Activated CD4-positive, alpha-beta T cell treated with anti-CD3 and anti-CD28 coated beads, Interleukin-2, amount 50 U/mL, for 48 hours (primary cell): ENCODE measurements at places on chromosomes 2 and 18.

DNA sequence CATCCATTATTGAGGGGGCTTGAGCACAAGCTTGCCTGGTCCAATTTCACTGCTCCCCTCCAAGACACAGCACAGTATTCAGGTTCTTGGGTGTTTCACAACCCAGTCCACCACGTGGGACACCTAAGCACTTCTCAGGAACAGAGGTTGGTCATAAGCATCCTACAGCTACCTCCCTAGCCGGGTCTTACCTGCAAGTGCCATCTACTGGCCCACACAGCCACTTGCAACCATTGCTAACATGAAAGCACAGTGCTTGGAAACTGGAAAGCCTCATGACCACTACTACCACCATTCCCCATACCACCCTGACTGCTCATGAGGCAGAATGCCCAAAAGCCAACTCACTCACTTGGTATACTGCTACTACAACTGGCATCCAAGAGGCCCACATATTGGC is 105.7 kb upstream of the RPRM start:
- DNase-seq, result no peak

- no peak for DNase-seq
Measured at GRCh38 chr2:238657132-238658053, 190.5 kb upstream of the TWIST2 start.

- no peak for DNase-seq
Measured at GRCh38 chr2:239152916-239153305, 247.9 kb downstream of the HDAC4 start.

DNA sequence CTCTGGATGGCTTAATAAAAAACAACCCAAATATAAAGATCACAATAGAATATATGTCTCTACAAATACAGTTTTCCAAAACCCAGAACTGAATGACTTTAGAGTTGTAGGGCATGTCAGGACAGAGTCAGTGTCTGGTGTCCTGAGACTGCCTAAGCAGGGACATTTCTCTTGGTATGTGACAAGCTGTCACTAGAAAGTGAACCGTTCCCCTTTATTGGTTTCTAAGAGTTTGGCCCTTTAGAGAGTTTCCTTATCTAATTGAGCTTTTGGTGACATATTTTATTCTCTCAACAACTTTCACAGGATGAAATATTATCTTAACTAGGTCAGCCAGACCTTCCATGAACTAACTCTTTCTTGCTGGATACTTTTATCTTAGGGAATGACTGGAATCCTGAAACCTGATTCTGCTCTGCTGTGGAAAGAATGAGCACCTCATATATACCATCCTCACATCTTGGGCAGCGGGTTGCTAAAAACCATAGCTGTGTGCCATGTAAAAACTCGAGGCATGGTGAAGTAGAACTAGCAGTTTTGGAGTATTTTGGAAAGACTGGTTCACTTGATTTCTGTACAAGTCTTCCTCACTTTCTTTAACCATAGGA is 54.8 kb downstream of the CAVIN2 start:
- no peak for DNase-seq

DNA sequence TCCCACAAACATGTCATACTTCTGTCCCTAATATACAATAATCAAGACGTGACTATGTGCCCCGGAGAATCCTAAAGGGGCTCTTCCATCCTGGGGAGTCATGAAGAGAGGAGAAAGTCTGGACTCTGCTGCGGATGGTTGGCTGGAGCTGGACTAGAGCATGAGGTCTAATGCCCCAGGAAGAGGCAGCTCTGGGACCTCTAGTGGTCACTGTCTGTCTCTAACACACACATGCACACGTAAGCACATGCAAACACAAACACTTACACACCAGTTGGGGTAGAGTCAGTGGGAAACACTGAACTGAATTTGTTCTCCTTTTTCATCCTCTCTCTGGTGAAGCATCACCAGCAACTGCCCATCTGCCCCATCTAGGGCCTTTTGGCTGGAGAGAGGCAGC is 271.6 kb downstream of the TDRD15 start:
- DNase-seq, result no peak

DNA sequence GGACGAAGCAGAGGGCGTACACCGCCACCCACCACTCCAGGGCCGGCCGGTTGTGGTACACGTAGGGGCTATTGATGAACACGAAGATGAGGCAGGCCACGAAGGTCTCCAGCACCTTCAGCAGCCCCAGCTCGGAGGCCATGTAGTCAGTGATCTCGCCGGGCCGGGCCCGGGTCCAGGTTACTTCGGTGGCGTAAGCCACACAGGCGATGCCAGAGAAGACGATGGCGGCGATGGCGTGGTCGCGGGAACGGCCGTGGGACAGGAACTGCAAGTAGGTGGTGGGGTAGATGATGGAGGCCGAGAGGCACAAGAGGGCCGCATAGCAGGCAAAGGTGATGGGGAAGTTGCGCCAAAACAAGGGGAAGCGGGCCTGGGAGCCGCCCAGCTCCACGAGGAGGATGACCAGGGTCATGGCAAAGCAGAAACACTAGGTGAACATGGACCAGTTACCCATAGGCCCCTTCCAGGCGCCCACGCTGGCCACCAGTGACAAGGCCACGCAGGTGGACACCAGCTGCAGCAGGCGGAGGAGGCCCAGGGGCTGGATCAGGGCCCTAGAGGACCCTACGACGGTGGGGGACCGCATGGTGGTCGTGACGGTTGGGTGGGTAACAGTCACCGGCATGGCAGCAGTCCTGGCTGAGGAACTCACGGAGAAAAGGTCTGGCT is 128.4 kb upstream of the FAM98A start:
- DNase-seq, result no peak

GRCh38 chr2:54052825-54053718 is 62.3 kb upstream of the ACYP2 start:
- DNase-seq, result no peak

DNA sequence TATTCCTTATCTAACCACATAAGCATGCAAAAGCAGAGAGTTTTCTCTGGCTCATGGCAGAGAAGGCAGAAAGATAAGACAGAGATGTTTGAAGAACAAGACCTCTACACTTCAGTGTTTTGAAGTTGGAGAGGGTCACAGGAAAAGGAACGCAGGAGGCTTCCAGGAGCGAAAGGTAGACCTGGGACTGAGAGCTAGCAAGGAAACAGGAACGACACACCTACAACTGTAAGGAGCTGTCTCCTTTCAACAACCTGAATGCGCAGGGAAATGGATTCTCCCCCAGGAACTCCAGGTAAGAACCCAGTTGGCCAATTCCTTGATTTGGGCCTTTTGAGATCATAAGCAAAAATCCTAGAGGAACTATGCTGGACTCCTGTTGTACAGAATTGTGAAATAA is 746.6 kb upstream of the DDX18 start:
- no peak for DNase-seq

GRCh38 chr2:48905696-48906095 is 150.2 kb upstream of the LHCGR start:
- DNase-seq, result no peak

- no peak for DNase-seq
Measured at GRCh38 chr2:218883491-218884490, 3.1 kb downstream of the WNT10A start.

GRCh38 chr2:8049176-8049575 is 632.7 kb upstream of the ID2 start:
- no peak for DNase-seq

DNA sequence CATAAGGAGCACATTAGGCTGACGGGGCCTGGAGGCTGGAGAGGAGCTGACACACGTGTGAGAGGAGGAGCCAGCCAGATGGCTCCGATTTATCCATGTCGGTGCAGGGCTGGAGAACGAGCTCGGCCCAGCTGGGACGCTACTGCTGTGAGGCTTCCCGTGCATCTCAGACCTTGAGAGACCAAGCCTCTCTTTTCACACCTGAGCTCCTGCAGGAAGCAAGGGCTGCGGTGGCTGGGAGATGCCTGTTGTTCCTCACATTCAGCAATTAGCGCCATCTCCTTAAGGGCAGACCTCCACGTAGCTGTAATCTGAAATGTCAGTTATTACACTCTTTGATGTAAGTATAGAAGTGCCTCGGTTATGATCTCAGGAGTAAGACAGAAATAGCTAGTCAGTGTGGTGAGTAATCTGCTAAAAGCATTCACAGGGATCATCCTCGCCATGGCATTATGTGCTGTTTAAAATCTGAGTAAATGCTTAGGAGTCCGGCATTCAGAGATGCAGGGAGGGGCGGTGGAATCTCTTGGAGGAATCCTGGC is 107.9 kb downstream of the PRKCE start:
- no peak for DNase-seq

GRCh38 chr2:6325616-6326015 is 540.1 kb downstream of the CMPK2 start:
- no peak for DNase-seq

- no peak for DNase-seq
Measured at GRCh38 chr2:164696634-164697033, 75.4 kb upstream of the GRB14 start.

- DNase-seq, result no peak
Measured at GRCh38 chr2:197097578-197098366, 171.3 kb upstream of the PGAP1 start.

- DNase-seq, result no peak
Measured at GRCh38 chr2:19942199-19942598, 40.4 kb upstream of the TTC32 start.

DNA sequence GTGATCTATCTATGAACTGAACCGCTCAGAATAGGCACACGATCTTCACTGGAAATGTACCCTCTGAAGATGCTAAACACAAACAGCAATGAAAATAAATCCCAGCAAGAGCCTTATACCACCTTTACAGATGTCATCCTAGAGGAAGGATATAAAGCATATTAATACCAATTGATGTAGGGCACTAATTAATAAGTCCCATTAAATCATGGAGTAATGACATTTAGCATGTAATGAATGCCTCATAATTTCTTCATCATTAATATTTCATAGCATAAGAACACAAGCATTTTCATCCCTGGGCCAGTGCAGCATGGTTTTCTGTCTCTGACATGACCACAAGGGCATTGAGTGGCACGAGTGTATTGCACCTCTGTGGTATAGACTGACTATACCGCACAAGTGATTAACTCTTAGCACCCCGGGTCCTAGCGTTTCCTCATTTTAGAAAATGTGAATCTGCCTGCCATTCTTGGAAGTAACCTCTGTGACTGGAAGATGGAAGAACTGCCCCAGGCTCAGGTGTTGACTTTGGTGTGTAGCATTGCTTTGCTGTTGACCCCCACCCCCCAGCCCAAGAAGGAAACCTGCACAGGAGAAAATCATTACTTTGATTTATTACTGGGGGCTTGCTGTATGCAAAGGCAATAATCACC is 1.4 kb upstream of the TMEM178A start:
- no peak for DNase-seq

DNA sequence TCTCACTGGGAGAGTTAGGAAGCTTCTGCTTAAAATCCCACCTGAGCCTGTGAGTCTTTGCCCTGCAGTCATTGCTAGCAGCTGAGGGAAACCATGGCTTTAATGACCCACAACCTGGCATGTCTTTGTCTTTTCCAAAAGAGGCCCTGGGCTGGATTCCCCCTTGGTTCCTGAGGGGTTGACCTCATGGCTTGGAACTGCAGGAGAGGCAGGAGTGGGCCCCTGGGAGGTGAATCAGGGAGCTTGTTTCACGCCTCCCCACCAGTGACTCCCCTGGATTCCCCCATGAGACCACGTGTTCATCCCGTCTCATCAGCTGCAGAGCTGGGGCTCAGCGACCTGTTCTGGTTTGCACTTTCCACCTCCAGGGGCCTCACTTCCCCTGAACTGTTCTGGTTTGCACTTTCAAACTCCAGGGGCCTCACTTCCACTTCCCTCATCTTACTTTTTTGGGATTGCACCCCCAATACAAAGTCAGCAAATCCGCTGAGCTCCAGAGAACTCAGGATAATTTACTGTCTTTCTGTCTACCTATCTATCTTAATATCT is 58.5 kb upstream of the TMEM18 start:
- no peak for DNase-seq

DNA sequence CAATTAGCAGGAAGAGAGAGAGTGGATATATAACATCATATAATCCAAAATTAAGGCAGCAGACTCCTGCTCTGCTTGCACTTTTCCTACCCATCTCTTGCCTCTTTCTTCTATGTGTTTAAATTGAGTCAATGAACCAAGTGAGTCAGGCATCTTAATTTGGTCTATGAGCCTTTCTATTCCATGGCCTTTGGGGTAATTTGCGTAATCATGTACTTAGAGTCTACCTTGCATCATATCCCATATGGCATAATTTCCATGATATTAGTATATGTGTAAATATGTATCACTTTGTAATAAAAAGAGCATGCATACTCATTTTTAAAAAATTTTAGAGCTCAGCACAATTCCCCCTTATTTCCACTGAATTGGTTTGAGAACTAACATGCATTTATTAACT is 555.2 kb downstream of the STK39 start:
- no peak for DNase-seq

DNA sequence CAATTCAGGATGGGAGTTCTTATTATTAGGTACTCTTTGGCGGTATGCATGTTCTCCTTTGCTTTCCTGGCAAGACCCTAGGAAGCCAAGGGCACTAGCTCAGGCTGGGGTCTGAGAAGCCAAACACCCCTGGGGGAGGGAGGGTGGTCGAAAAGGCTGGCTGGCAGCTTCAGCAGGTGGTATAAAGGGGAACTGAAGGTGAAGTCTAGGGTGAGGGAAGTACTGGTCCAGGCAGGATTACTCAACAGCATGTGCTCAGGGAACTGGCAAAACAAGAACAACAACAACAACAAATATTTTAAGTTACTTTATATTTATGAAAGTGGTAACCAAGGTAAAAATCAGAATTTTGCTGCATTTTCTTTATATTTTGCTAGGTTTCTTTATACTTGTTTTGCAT is 40.7 kb upstream of the PCBP1 start:
- DNase-seq, result no peak

GRCh38 chr2:54789878-54790277 is 66.4 kb downstream of the EML6 start:
- no peak for DNase-seq

DNA sequence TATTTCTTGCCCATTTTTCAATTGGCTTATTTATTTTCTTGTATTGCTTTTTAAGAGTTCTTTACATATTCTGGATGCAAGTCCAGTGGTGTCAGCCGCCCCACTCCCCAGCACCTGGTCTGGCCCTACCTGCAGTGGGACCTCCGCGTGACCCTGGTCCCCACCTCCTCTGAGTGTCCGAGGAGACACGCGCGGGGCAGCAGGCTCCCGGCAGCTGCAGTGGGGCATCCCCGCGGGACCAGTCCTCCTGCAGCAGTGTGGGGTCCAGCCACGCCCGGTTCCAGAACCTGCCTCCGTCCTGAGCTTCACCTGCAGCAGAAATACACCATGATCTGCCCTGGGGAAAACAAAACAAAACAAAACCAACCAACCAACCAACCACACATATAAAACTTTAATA is 48.9 kb upstream of the IL1R1 start:
- DNase-seq, result no peak

DNA sequence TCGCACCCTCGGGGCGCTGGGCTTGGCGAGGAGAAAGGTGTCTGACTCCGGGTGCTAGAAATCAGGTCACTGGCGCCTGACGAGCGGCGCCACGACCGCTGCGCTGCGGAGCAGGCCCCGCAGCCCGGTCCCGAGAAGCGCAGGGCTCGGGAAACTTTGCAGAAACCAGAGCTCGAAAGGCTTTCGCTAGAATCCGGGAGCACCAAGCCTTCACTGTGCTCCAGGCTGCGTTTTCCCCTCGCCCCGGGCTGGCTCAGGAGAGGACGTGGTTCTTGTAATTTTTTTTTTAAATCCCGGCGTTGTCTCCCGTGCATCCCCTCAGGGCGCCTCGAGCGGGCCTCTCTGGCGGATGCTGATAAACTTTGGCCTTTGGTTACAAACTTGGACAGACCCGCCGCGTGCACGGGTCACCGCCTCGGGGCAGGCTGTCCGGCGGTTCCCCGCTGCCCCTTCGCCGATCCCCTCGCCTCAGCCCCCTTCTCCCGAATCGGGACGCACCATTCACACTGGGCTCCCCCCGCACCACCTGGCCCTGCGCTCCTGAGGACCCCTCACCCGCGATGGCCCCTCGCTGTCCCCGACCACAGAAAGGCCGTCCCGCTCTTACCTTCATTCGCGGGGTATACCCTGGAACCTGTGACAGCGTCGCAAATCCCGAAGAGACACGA is 419 bp downstream of the EPHA4 start:
- DNase-seq, result peak; percentile 34
